ENCODE measurements at places on chromosomes 1 and 21.

- DNase-seq = peak; percentile 58
These were observed 18.7 kb upstream of the AK2 start for GRCh38 chr1:33055210-33056008.

GRCh38 chr1:181500636-181501035, 17.3 kb downstream of the CACNA1E start:
- DNase-seq = no peak

- no peak for DNase-seq
These were observed 244.6 kb upstream of the MAP1LC3C start for GRCh38 chr1:242243472-242243871.

DNA sequence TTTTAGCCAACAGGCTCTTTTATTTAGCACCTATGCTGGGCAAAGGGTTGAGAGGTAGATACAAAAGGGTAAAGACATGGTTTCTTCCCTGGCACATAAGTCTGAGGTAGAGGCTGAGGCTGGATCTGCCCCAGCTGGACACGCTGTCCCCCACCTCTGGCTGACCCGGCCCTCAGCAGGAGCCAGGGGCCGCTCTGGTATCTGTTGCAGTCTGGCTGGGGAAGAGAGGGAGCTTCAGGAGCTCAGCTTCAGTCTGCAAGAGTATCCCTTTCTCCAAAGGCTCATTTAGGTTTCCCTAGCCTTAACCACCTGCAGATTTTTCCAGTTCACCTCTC, 14.2 kb downstream of the BLACAT1 start:
- no peak for DNase-seq

DNA sequence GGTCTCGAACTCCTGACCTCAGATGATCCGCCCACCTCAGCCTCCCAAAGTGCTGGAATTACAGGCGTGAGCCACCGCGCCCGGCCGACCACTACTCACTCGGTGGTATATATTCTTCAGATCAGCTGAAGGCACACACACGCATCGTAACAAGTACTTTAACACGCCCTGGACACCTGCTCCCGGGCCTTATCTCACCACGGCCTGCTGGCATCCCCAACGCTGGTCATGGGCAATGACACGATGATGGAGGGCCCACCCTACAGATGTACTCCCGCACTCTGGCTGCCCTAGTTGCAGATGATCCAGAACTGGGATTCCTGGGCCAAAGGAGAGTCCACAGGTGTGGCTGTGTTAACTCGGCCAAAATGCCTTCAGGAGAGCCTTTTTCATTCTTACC, 11.6 kb downstream of the UBE2J2 start:
- no peak for DNase-seq

GRCh38 chr1:39416609-39417008, 74.8 kb upstream of the BMP8A start:
- no peak for DNase-seq

- no peak for DNase-seq
These were observed 583 bp upstream of the B4GALT3 start for GRCh38 chr1:161177936-161178244.

DNA sequence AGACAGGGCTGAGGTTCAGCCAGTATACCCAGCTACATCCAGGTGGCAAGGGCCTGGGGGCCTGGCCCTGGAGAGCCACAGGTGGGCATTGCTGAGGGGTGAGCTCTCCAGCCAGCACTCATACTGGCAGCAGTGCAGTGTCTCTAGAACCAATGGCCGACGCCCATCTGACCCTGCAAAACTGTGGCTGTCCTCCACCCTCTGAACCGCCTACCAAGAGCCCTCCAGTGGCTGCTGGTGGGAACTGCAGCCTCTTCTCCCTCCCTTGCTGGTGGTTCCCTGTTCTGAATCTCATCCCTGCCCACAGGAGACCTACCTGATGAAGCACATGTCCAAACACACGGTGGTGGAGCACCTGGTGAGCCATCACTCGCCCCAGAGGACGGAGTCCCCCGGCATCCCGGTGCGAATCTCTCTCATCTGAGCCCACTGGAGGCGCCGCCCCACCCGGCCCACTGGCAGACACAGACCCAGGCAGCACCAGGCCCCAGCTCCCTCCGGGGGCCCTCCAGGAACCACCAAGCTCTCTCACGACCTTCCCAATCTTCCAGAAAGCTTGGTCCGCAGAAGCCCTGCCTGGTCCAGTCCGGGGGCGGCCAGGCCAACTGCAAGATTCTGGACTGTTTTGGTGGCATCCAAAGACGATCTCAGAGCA, 22.1 kb downstream of the A3GALT2 start:
- DNase-seq = peak; percentile 39

DNA sequence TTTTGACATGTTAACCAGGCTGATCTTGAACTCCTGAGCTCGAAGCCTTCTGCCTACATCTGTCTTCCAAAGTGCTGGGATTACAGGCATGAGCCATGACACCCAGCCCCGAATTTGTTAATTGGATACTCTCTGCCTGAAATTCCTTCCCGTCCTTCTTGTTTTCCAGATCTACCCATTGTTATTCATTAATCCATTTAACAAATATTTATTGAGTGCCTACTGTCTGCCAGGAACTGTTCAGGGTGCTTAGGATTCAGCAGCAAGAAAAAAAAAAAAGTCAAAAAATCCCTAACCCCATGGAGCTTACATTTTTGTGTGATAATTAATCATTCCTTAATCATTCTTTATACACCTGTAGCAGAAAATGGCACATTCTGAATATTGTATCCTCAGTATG, 206.8 kb upstream of the FOXD3 start:
- DNase-seq = no peak

DNA sequence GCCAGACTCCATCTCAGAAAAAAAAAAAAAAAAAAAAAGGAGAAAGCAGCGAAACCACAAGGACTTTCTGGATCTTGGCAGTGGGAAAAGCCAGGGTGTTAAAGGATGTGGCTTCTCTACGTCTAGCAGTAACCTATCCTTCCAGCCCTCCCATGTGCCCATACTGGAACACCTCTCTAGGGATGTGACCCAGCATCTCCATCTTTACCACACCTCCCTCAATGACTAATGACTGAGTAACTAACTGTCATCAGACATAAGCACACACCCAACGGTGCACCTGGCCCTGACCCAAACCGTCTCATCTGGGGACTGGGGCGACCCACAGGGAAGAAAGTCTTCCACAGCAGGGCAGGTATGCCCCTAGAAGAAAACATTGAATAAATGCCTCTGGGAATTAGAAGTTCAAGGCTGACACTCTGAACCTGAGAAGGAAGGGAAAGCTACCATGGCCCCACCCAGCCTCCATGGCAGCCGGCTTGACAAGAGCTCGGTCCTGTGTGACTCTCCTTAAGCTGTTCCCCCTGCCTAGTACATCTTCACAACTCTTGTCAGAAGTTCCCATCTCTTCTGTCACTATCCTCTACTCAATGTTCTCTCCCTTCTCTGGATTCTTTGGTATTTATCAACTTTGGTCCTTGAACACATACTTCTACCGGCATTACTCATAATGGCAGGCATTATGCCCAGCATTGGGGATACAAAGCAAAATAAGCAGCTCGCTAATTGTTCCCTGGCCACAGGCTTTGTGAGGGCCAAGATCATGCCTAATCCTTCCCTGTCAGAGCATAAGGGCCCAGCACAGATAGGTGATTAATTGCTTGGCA, 14.8 kb upstream of the PAQR6 start:
- DNase-seq = no peak

DNA sequence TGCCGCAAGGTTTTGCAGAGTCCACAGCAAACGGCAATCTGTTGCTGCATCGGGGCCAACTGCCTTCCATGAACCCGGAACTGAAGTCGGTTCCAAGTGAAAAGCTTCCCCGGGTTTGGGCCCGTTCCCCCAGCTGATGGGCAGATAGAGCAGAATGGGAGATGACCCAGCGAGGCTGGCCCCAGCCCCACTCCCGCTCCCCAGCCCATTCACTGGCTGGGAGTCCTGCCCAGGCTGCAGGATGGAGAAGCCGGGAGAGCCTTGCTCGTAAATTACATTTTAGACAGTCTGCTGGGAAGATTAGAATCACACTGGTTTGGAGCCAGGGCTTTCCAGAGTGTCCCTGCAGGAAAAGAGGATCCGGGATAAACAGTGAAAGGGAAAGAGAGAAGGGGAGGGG, 31.6 kb upstream of the PAX7 start:
- DNase-seq = no peak

DNA sequence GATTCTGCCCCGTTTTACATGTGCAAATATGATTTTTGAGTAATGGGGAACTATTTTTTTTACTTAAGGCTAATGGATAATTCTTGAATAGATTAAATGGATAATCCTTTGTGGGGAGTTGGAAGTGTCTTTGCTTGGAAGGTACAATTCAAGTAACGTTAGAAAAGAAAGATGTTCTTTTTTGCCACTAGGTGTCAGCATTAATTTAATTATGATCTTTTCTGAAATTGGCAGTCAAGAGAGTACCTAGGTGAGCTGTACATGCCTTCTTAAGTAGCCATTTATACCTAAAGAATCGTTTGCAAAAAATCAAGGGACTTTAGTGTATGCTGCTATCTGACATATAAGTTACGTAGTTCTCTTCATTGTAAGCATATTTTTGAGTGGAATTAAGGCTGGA, 2.2 kb downstream of the FBXO28 start:
- DNase-seq = peak; percentile 72

DNA sequence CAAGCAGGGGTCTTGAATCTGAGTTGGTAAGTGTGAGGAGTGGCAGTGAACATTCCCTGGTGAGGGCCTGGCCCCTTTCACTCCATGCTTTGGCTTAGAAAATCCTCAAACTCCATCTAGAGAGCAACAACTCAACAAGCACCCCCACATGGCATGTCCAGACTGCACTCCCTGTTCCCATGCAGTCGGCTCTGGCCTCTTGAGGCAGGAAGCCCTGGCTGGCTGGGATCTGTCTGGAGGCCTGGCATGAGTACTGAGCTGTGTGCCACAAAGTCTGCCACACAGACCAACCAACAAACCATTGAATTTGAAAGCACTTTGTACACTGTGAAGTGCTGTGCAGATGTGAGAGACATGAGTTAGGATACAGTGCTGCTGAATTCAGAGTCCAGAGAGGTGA, 25.2 kb downstream of the COA7 start:
- DNase-seq = no peak

DNA sequence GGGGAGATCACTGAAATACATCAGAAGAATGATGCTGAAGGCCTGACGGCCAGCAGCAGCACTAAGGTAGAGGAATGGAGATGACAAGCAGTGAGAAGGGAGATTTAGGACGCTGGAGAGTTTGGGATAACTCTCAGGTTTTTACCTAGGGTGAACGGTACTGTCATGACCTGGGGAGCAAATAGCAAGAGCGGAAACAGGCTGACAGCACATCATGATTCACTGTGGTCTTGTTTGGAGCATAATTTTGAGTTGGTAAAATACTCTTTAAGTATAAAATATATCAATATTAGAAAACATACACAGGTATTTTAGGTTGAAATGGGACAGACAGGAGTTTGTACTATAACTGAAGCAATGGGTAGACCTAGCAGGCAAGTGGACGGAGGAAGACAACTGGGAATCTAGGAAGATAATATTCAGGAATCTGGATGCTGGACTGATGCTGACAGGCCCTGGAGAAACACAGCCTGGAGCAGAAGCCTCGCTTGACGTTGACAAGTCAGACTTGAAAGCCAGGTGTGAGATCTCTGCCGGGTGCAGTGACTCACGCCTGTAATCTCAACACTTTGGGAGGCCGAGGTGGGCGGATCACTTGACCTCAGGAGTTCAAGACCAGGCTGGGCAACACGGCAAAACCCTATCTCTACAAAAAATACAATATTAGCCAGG, 33.3 kb downstream of the ALG14 start:
- DNase-seq = no peak

DNA sequence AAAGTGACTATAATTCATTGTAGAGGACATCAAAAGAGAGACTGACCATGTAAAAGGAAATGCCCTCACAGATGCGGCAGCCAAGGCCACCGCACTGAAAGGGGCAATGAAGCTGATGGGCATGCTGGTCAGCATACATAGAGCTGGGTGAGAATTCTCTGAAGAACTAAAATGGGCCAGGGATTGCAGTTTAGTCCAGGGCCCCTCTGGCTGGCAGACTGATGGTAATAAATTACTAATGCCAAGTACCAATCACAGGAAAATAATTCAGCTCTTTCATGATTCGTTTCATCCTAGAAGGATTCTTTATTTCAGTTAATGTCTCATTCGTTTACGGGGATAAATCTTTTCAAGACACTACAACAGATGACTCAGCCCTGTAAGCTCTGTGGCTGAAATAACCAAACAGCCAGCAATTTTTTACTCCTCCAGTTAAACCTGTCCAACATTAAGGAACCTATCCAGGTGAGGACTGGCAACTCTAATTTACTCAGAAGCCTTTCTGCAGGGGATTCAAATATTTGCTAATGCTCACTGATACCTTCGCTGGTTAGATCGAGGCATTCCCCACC, 56.9 kb upstream of the MAP1LC3C start:
- no peak for DNase-seq

DNA sequence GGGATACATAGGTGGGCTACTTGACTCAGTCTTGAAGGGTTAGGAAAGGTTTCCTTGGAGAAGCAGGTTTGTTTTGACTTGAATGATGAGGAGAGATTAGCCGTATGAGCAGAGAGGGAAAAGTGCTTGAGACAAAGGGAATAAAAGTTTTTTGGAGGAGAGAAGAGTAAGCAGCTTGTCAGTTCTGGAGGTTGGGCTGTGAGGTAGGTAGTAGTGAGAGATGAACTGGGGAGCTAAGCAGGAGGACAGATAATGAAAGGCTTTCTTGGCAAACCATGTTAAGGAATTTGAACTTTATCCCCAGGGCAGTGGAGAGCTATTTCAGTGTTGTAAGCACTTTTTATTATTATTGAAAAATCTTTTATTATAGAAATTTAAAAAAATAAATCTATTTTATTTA, 3.6 kb downstream of the OSBPL9 start:
- no peak for DNase-seq

DNA sequence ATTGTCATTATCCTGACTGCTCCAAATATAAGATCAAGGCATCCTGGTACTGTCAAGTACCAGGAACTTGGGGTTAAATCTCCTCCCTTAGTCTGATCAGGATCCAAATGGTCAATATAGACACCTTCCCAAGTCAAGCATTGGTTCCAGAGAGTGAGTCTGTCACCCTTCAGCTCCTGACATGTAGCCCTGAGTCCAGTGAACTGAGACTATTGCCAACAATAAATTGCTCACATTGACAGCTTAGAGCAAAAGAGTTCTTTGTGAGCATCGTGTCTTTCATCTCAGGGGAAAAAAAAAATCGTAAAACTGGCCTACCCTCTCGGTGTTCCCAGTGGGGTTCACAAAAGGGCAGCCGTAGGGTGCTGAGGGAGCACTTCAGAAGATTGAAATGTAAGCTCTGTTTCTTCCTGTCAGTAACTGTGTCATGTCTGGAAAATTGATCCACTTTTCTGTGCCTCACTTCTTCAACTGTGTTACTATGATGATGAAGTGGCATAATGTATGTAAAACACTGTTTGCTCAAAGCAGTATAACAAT, 228.5 kb downstream of the KCNH1 start:
- no peak for DNase-seq

GRCh38 chr1:12397462-12398450, 167.9 kb downstream of the VPS13D start:
- no peak for DNase-seq

Data from NCI-H345 (cell line).